Right ventricle myocardium inferior (tissue), 1 donor: ENCODE measurements at places on chromosomes 2 and 18.

DNA sequence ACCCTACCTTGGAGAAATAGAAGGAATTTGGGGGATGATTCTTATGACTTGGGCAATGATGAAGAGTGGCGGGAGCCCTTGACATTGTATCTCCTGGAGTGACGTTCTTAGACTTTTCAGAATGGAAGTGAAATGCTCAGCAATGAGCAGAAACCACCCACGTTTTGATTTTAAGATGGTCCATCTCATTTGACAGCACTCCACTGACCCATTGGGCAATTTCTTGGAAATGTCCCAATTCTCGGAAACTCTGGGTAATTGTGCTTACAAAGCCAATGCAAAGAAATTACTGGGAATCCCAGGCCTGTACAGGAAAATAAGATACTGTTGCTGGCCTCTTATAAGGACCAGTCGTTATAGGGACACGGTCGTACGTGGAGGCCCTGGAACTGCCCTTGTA is 170.0 kb upstream of the COPS8 start:
- no peak for DNase-seq

DNA sequence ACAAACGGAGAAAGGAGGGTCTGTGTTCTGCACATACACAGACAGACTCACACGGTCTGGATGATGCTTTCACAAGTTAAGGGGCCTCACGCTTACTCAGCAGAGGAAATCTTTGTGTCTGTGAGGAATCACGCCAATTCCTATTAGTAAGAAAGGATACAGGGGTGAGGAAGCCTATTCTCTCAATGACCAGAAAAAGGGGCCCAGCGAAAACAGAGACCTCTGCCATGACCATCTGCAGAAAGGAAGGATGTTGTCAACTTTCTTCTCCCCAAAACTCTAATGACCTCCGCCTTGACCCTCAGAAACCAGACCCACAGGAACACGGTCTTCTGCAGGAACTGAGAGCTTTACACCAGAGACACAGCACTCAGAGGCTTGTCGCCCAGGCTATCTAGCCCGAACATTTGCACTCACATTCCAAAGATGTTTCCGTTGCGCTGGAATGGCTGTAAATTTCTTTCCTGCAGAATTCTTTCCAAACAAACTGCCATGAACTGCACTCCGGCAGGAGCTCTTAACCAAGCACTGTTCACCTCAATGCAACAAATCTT is 186.3 kb downstream of the TCF4 start:
- no peak for DNase-seq

DNA sequence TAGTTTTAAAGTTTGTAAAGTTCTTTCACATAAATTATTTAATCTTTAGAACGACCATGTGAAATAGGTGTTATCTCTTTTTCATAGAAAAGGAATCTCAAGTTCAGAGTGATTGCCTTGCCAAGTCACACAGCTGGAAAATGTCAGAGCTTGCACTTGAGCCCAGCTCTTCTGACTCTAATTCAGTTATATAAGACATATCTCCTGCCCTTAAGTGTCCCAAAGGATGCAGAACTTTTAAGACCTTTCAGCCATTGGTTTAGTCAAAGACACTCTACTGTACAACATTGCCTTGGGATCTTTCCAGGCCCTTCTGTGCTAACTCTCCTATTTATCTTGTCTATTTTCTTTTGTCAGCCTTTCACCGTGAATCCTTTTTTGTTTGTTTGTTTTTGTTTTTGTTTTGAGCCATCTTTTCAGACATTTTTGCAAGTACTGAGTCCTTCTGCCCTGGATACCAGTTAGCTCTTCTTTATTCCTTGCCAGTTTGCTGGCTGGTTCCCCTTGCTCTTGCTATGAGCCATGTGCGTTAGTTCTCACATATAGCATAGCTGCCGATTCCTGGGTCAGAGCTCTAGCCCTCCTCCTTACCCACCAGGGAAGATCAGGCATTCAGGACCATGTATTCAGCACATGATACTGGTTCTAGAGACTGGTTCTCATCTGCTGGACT is 160.0 kb upstream of the MYO3B start:
- no peak for DNase-seq

DNA sequence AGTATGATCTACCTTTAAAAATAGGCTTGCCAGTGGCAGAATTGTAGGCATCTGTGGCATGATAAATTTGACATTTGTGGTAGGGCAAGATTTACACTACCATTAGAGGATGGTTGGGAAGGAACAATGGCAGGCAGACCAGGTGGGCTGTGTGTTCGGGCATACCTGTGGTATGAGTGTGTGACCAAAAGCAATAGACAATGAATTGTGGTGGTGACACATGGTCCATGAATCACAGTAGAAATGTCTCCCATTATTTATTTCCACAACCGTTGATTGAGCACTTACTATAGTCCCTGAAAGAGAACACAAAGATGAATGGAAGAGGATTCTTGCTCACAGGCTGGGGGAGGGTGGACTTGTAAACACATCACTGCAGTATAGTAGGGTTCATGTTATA is 29.9 kb upstream of the RUFY4 start:
- DNase-seq = no peak

DNA sequence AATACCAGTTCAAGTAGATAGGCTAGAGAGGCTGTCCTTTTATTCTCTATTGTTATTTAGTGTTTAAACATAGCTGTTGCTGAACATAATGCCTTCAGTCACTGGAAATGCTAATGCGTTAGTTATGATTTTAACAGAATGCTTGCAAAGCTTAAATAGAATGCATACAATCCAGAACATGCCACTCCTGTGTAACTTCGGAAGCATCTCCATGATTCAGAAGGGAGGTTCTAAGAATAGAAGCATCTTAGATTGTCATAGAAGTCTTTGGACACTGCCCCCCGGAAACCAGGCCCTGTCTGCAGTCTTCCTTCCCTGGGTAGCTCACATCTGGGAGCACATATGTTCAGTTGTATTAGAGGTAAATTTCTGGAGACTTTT is 73.2 kb downstream of the ZNF532 start:
- DNase-seq = no peak

DNA sequence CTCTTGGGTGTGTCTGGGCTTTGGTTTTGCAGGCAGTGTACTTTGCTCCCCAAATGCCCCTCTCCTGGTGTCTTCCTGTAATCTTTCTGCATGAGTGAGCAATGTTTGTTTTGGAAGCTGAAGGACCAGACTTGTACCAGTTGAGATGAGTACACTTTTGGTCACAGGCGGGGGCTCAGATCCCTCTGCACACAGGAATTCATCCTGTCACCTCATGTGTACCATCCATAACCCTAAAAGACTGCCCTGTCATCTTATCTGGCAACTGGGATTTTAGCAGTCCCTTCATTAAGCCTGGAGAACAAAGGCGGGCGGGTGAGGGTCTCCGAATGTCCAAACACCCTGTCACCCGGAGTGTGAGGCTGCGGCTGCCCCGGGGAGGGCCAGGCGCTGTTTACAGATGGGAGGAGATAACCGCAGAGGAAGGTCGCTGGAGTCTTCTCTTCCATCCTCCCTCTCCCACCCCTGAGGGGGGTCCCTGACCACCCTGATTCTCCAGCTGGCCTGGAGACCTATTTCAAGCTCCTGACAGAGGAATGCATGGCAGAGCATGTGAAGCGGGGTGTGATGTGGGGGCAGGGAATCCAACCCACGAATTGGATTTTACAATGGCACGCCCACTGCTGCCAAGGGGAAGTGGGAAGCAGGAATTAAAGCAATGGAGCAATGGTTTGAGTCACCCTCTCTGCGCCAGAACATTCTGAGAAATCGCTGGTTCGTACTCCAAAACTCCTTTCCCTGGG is 158.2 kb upstream of the MYCN start:
- no peak for DNase-seq

DNA sequence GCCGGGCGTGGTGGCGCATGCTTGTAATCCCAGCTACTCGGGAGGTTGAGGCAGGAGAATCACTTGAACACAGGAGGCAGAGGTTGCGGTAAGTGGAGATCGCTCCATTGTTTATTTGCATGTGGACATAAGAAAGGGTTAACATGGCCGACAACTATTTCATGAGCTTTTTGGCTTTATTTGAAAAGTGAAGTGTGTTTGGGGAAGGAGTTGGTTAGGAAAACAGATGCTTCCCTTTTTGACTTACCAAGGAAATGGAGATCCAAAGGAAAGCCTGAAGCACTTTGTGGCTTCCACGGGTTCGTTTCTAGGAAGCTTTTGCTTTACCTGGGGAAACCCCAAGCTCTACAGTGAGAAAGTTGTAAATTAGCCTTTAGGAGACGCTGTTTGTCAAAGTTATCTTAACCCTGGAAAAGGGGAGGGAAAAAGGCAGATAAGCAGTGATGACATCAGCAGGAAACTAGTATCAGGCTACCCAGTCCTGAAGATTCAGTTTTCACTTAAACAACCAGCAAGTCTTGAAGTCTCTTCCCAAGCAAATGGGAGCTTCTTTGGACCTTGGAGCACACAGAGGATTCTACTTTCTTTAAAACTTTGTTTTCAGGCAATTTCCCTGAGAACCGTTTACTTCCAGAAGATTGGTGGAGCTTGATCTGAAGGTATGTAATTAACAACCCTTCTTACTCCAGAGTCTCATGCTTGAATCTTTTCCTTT is at the start of gene CASP10:
TSS of gene CASP10 (plus strand) at position 492 of the 715 bp plus-strand sequence. CDS start 2,637 bp downstream, outside the sequence.
- DNase-seq = no peak

DNA sequence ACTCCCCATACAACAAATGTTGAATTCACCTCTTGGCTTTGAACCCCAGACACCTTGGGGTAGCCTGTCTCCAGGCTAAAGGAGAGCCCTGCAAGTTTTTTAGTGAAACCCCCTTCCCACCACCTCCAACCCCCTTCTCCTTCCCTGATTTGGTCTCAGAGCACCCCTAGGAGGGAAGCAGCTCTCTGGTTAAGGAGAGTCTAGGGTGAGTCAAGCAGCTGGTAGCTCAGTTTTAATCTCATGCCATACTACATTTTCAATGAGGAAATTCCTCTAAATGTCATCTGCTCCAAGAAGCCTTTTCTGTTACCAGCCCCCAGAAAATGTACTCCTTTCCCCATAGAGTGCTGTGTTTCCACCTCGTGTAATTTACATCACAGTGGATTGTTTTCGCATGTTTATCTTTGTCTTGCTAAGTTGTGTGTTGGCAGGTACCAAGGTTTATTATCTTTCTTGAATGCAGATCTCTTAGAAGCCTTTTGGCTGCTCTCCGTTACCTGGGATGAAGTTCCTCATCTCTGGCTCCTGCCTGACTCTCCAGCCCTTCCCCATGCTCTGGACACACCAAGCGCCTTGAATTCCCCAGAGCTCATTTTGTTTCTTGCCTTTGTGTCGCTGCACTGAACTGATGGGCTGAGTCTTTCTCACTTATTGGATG is 82.2 kb downstream of the ASAP2 start:
- no peak for DNase-seq

DNA sequence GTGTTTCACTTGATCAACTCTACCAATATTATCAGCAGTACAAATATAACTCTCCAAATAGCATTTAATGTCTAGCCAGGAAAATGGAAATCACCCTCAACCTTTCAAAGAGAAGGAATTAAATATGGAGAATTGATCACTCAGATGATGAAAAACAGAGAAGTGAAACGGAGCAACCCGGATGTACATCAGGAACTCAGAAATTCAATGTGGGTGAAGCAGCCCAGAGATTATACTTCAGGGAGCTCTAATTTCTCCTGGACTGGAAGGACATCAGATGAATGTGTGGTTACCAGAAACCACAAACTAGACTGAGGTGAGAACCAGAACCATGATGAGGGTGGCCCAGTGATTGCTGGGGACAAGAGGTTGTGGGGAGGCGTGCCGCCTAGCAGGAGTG is 35.5 kb upstream of the COBLL1 start:
- no peak for DNase-seq

DNA sequence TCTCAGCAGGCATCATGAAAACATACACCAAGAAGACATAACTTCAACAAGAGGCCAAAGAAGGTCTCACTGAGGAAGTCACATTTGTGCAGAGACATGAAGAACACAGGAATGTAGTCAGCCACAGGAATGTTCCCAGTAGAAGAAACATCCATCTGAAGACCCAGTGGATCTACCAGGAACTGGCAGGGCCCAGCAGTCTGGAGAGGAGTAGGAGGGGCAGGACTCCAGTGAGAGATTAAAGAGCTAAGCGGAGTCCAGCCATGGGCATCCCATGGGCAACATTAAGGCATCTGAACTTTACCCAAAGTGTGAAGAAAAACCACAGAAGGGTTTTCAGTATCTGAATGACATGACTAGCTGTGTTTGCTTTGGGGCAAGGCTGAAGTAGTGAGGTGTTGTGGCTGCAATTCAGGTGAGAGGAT is 103.1 kb downstream of the UPP2 start:
- DNase-seq = no peak

GRCh38 chr2:57878171-57878865 is 168.3 kb upstream of the VRK2 start:
- DNase-seq = no peak

DNA sequence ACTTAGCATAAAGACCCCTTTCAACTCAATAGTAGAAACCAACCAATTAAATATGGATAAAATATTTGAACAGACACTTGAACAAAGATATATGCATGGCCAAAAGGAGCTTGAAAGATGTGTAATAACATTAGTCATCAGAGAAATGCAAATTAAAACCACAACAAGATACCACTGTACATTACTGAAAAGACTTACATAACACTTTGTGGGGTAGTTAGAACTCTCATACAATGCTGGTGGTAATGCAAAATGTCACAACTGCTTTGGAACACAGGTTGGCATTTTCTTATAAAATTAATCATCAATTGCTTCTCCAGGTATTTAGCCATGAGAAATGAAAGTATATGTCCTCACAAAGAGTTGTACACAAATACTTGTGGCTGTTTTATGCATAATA is 60.7 kb downstream of the TTC27 start:
- no peak for DNase-seq

- no peak for DNase-seq
Measured at GRCh38 chr18:2978208-2978607, 34.7 kb downstream of the LPIN2 start.

- DNase-seq = no peak
Measured at GRCh38 chr2:179646173-179646769, 215.1 kb downstream of the ZNF385B start.

DNA sequence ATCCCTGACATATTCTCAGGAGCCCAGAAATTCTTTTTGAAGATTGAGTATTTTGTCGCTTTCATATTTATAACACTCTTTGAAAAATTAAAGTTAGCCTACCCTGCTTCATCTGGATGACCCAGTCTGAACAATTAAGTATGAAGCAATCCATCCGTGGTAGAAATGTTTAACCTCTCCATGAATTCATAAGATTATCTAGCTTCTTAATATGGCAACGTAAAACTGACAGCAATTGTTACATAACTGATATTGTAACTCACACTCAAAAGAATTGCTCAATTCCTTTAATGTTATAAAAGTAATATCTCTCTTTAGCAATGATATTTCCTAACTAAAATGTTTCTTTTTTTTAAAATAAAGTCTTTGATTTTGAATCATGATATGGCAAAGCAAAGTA is 7.2 kb upstream of the ABCA12 start:
- no peak for DNase-seq

DNA sequence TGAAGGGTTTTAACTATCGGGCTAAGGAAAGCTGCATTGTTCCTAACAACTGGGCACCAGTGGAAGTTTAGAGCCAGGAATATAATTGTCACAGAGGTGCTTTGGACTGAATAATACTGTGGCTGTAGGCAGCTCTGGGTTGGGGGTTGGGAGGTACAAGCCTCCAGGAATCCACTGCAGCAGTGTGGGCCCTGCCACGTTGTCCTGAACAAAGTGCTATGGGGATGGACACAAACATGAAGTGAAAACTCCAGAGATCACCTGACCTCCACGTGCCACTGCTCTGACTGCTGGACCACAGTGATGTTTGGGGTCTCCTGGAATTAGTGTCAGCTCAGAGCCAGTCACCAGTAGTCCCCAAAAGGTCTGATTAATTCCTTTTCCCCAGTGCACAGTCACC is 110.9 kb downstream of the BCL2 start:
- no peak for DNase-seq

- DNase-seq = no peak
Measured at GRCh38 chr18:79926715-79927606, 24.5 kb downstream of the SLC66A2 start.
